ENCODE measurements at places on chromosomes 16 and 17. TPM values are rescaled to one million over a fixed set of nuclear protein-coding genes. Genes with fewer than 3 reads are reported as not detected.

The DYNC1LI2 gene
- total RNA-seq, result 159 TPM

The TBX6 gene
- total RNA-seq, result 0.27 TPM

The MTHFSD gene
- total RNA-seq, result 21.0 TPM

The SULT1A4 gene
- total RNA-seq, result 11.6 TPM

The RNF157 gene
- 0.22 TPM for total RNA-seq

The CCL5 gene
- total RNA-seq, result not detected

The KLHL11 gene
- total RNA-seq, result 35.5 TPM

The TUBG2 gene
- total RNA-seq, result 8.4 TPM

The NPW gene
- 0.13 TPM for total RNA-seq

The POLR2A gene
- 110 TPM for total RNA-seq

The FAM117A gene
- 5.9 TPM for total RNA-seq

The AANAT gene
- total RNA-seq, result not detected

The TPSAB1 gene
- not detected for total RNA-seq

The TMEM114 gene
- not detected for total RNA-seq

The GJD3 gene
- not detected for total RNA-seq

The PRSS53 gene
- total RNA-seq, result 1.1 TPM

The RNF222 gene
- not detected for total RNA-seq

The CEP295NL gene
- 2.6 TPM for total RNA-seq

The IL34 gene
- total RNA-seq, result 0.14 TPM

The CDH5 gene
- 787 TPM for total RNA-seq

The TMIGD1 gene
- not detected for total RNA-seq

The TOP2A gene
- total RNA-seq, result 148 TPM

The CIBAR2 gene
- not detected for total RNA-seq

All from thoracic aorta endothelial cell (primary cell).